ENCODE measurements at places on chromosomes 6 and 20.

GRCh38 chr20:34112600-34113101 lies 608 bp upstream of the EIF2S2 start:
- no peak for DNase-seq

DNA sequence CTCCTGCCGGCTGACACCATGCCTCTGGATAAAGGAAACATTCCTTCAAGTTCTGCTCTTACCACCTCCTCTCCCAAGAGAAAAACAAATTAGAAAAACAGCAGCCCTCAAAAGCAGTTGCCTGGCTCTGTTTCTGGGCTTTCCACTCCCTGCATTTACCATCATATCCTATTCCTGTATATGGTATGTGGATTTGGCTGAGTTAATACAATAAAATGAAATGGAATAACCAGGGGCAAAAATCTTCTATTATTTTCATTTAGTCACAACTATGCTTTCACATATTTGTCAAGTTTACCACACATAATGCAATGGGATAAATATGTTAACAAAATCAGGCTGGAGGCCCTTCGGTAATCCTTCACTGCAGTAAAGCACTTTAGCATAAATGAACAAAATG lies 34.3 kb downstream of the COL12A1 start:
- no peak for DNase-seq

DNA sequence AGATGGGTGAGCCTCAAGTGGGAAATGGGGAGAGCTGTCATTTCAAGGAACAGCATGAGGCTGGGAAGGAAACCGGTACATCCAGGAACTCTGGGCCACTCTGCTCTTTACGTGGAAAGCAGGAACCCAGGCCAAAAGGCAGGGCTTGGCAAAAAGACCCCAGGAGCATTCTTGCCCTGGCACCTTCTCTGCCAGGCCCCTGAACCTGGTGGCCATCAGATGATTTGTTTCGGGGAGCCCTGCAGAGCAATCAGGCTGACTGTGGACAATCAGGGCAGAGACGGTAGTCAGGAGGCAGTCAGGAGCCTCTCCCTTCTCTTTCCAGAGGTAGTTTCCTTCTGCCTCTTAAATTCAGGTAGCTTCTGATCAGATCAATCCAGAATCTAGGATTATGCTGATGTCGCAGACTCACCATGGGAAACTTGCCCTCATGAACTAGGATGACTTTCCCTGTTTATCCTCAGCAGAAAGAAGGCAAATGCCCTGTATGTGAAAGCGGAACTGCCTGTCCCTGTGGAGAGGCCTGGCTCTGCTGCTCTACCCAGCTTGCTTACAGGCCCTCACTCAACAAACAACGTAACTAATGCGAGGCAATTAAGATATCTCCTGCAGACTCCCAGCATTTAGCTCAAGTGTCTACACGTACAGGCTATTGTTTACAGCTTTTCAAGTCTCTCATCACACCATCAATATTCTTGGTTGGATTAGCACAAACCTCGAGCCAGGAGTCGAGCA lies 36.6 kb downstream of the EZR start:
- no peak for DNase-seq

- DNase-seq = no peak
Observed at GRCh38 chr6:105364243-105364642, 38.6 kb downstream of the PREP start.

GRCh38 chr20:19943061-19943521 lies 74.1 kb upstream of the NAA20 start:
- DNase-seq = no peak

DNA sequence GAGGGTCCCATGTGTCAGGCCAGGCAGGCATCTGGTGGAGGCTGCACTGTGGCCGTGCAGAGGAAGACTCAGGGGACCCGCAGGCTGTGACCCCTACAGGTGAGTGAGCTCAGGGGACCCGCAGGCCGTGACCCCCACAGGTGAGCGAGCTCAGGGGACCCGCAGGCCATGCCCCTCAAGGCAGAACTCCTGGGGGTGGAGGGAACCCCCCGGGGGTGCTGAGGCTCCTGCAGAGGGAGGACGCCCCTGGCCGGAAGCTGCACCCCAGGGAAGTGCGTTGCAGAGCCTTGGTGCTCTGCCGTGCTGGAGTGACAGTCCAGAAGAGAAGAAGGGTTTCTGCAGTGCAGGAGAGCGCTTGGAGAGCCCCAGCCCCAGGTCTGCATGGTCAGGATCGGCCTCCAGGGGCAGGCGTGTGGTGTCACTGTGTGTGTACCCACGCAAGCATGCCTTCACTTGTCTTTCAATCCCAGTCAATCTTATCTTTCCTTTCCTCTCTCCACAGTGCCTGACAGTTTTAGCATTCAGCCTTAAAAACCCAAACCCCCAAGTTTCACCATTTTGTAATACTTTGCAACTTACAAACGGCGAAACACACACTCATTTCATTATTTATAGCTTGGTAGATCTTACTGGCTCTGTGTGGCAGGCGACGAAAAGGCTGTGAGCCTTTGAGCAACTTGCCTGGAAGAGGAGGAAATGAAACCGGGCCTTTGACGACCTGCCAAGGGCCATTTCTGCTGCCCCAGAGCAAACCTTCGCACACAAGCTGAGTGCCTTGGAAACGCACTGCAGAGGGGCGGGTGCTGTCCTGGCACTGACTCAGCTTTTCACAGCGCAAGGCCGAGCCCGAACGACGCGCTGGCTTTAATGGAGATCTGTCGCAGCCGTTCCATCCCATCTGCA lies 101.4 kb upstream of the AGPAT4 start:
- no peak for DNase-seq

- DNase-seq = no peak
Observed at GRCh38 chr6:10417681-10418104, 2.8 kb upstream of the TFAP2A start.

DNA sequence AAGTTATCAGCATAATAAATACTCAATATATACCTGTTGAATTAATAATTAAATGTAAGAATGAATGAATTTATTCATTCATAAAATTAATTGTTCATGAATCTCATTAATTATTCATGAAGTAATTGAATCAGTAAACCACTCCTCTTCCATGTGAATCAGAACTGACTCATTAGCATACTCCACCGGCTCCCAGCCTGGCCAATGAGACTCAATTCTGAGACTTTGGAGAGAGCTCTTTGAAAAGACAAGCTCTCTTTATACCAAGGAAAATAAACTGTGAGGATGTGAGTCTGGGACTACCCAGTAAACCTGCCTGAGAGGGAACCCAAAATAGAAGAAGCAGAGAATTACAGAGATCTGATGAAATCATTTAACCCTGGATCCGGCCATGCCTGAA lies 8.4 kb upstream of the SLC2A10 start:
- no peak for DNase-seq

All from NCI-H187 treated with DMSO at 0.1 percent for 48 hours (cell line).